Stimulated activated CD8-positive, alpha-beta memory T cell treated with anti-CD3 and anti-CD28 coated beads, Interleukin-4, amount 100 ng/mL, for 1 hour (primary cell): ENCODE measurements at places on chromosomes 2 and 18.

DNA sequence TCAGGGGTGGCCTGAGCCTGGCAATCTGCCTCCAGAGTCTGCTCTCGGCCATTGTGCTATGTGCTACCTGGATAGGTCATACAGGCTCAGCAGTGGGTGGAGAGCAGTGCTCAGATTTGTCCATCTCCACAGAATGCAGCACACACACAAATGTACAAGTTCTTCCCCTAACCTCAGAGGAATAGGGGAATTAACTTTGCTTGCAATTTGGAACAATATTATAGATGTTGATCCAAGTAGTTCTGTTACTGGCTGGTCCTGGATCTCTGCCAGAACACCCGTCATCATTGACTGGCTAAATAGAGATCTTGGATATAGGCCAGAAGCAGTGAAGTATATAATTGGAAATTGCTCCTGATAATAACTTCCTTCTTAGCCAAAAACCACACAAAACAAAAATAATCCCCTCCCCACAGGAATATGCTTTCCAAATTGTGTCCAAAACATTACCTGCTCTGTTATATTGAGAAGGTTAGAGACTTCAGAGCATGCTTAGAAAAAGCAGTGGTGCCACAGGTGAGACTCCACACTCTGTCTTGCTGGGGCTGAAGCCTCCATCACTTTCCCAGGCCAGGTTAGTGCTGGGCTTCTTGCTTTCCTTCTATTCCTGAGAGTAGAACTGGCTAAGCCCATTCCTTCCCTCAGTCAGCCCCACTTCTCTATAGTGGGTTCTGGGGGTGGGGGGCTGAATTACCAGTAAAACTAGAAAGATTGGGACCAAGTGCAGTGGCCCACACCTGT lies 38.8 kb downstream of the NCAPH start:
- no peak for DNase-seq

GRCh38 chr2:237333748-237334147 lies 80.2 kb downstream of the COL6A3 start:
- DNase-seq: no peak

GRCh38 chr18:43526426-43527145 lies 249.3 kb upstream of the SYT4 start:
- no peak for DNase-seq

DNA sequence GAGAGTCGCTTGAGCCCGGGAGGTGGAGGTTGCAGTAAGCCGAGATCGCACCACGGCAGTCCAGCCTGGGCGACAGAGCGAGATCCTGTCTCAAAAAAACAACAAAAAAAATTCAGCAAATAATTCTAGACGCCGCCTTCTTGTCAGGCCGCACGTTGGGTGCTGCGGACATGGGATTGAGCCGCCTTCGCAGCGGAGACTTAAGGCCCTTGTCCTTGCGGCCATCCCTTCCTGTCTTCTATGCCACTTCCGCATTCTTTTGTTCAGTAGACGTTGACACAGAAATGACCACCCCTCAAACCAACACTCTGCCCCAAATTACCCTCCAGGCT lies 15.8 kb downstream of the PTPN18 start:
- DNase-seq: no peak

GRCh38 chr2:57892920-57893319 lies 153.7 kb upstream of the VRK2 start:
- DNase-seq: no peak

DNA sequence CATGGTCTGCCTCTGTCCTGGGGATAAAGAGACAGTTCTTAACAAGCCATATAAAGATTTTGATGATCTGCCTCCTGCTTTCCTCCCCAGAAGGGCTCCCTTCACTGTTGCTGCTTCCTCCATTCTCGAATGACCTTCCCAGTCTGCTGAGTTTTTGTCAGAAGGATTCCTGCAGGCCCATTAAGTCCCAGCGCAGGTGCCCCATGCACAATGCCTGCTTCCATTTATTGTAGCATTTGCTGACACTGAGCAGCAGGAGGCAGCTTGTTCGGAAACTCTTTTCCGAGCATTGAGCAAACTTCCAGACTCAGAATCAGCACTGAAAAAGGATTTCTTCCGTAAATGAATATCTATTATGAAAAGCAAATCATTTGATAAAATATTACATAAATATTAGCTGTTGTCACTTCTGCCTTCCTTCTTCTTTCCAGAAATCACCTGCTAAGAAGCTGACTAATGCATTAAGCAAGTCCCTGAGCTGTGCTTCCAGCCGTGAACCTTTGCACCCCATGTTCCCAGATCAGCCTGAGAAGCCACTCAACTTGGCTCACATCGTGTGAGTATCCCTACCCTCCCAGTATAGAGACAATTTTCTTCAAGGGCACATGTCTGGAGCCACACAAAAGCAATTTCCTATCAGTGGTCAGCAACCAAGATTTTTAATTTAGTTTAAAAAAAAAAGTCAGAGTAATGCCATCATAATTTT lies 110.4 kb downstream of the DTNA start:
- no peak for DNase-seq

DNA sequence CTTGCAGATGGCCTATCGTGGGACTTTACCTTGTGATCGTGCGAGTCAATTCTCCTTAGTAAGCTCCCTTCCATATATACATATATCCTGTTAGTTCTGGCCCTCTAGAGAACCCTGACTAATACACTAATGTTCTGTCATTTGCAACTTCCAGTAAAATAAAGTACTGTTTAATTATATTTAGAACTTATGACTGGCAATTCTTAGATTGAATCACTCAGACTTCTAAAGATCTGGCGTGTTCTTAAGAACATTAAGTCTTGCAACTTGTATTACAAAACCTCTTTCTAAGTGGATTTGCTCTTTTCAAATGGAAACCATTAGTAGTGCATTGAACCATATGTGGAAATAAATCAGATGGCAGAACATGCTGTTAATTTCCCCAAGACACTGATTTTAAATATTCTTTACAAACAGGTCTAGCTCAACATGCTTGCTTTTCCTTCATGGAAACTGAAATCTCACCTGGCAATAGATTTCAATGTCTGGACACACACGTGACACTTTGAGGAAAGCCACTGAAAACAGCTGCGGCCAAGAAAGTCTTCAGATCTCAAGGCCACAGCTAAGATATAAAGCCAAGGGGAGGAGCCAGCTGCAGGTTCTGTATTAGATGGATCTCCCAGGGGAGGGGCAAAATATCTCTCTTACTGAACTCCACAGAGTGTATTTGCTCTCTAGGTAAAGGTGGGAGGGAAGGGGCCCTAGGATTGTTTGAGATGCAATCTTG lies 50.6 kb downstream of the PMAIP1 start:
- DNase-seq: no peak

DNA sequence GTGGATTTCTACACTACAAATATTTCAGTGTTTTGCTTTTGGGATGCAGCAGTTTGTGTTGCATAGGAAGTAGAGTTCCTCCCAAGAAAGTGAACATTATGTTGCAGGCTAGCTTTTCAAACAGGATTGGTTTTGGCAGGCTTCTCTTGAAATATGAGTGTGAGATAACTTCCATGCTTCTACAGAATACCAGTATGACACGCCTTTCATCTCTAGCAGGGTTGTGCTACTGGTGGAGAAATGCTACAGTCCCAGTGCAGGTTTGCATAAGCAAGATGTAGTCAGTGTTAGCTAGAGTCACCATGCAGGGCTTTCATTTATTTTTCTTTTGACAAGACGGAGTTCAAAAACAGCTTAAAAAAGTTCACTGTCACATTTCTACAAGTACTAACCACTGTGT lies 17.1 kb upstream of the CAVIN2 start:
- DNase-seq: no peak

GRCh38 chr2:73324126-73324725 lies 30.9 kb upstream of the EGR4 start:
- no peak for DNase-seq

- no peak for DNase-seq
Observed at GRCh38 chr2:4507661-4508060, 804.3 kb downstream of the DCDC2C start.

GRCh38 chr2:12416600-12416999 lies 300.1 kb upstream of the TRIB2 start:
- peak; percentile 19 for DNase-seq

GRCh38 chr2:237190966-237191713 lies 105.5 kb downstream of the COPS8 start:
- no peak for DNase-seq

DNA sequence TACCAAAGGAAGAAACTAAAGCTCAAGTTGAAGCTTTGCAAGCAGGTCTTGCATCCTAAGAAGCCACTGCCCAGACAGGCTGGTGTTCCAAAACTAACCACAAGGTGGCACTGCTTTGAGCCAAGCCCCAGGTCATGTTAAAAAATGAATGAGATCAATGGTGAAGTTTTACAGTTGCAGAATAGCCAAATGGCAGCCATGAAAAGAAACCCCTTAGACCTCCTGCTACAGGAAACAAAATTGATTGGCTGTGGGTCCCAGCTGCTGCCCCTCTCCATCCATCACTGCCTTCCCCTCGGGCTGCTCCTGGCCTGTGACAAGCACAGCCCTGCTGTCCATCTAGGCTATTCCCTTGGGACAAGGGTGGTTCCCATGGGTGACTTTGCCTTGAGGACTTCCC lies 20.7 kb upstream of the MREG start:
- DNase-seq: peak; percentile 53

DNA sequence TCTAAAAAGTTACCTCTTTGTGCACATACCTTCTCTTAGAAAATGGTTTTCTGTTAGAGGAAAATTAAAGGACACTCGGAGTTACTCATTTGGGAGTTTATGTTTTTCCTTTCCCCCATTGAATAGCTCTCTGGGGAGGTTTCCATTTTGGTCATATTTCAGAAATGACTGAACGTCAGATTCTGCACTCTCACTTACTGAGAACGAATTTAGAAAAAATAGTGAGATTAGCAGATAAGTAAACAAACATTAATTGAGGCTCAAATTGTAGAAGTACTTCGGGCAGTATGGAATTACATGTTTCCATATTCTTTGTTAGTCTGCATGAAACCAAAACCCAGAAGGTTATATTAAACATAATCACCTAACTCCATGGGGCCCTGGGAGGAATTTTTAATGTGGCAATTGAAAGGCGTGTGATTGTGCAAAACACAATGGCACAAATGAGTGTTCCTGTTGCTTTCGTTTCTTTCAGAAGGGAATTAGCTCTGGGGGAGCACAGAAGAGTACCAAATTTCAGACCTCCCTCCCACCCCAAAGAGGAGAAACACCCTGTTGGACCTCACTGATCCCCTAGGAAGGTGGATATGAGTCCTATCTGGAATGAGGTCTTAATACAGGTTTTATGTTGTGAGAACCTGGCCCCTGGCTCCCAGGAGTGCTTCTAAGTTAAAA lies 212.3 kb downstream of the BCL2 start:
- DNase-seq: no peak

- DNase-seq: no peak
Observed at GRCh38 chr18:21115519-21116411, 4.2 kb upstream of the ROCK1 start.

GRCh38 chr2:149002891-149003740 lies 35.4 kb upstream of the LYPD6B start:
- no peak for DNase-seq

- no peak for DNase-seq
Observed at GRCh38 chr18:12064086-12064763, 29.4 kb upstream of the ANKRD62 start.

GRCh38 chr18:58174285-58174684 lies 130.3 kb downstream of the NEDD4L start:
- no peak for DNase-seq

DNA sequence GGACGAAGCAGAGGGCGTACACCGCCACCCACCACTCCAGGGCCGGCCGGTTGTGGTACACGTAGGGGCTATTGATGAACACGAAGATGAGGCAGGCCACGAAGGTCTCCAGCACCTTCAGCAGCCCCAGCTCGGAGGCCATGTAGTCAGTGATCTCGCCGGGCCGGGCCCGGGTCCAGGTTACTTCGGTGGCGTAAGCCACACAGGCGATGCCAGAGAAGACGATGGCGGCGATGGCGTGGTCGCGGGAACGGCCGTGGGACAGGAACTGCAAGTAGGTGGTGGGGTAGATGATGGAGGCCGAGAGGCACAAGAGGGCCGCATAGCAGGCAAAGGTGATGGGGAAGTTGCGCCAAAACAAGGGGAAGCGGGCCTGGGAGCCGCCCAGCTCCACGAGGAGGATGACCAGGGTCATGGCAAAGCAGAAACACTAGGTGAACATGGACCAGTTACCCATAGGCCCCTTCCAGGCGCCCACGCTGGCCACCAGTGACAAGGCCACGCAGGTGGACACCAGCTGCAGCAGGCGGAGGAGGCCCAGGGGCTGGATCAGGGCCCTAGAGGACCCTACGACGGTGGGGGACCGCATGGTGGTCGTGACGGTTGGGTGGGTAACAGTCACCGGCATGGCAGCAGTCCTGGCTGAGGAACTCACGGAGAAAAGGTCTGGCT lies 128.4 kb upstream of the FAM98A start:
- no peak for DNase-seq

DNA sequence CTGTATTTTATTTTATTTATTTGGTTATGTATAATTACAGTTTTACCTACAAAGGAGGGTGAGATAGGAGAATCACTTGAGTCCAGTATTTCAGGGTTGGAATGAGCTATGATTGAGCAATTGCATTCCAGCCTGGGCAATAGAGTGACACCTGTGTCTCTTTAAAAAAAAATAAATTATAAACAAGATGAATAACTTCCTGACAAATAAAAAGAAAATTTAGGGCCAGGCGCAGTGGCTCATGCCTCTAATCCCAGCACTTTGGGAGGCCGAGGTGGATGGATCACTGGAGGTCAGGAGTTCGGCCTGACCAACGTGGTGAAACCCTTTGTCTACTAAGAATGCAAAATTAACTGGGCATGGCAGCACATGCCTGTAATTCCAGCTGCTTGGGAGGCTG lies 17.3 kb downstream of the MTA3 start:
- DNase-seq: no peak

DNA sequence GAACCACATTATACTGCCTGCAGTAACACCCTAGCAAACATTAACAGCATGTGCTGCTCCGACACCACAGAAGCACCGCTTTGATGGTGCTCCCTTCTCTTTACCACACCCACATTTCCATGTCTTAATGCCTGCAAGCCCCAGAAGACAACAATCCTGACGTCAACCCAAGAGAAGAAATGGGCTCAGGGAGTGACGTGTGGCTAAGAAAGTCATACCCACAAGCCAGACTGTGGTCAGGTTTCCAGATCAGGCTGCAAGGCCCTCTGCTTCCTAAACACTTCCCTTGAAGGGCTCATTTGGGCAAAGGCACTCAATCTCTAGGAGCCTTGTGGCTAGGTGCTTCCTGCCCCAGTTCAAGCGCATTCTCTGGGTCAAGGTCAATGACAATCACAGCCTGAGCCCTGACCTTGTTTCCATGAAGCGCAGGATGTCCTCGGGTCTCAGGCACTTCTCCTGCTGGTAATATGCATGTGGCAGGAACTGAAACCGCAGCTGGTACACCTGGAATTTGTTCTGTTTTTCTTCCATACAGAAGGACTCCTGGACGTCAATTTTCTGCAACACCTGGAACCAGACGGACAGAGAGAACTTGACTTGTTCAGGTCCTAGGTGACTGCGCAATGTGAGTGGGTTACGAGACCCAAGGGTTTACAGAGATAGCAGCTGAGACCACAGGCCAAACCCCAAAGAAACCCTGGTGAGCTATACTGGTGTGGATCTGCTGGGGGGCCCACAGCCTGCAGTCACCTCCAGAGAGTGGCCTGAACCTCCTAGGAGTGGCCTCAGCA lies 67.2 kb downstream of the POLR1A start:
- DNase-seq: peak; percentile 41

- no peak for DNase-seq
Observed at GRCh38 chr2:54907663-54908062, 142.6 kb downstream of the RTN4 start.
